ENCODE measurements at places on chromosomes 12 and 14.

DNA sequence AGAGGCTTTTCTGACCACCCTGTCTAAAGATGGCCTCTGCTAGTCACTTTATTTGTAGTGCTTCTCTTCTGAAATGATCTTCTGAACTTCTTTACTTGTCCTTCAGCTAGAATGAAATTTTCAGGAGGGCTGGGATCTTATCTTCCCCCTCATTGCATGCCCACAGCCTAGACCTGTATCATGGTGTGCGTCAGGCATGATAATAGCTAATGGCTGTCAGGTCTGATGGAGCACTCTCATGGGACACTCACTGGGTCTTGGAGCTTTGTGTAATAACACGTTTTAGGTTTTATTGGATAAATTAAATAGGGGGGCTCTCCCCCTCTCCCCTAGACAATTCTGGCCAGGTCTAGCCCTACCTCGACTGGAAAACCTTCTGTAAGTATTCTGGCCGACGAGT lies 97.1 kb upstream of the NRXN3 start:
- DNase-seq, result no peak

DNA sequence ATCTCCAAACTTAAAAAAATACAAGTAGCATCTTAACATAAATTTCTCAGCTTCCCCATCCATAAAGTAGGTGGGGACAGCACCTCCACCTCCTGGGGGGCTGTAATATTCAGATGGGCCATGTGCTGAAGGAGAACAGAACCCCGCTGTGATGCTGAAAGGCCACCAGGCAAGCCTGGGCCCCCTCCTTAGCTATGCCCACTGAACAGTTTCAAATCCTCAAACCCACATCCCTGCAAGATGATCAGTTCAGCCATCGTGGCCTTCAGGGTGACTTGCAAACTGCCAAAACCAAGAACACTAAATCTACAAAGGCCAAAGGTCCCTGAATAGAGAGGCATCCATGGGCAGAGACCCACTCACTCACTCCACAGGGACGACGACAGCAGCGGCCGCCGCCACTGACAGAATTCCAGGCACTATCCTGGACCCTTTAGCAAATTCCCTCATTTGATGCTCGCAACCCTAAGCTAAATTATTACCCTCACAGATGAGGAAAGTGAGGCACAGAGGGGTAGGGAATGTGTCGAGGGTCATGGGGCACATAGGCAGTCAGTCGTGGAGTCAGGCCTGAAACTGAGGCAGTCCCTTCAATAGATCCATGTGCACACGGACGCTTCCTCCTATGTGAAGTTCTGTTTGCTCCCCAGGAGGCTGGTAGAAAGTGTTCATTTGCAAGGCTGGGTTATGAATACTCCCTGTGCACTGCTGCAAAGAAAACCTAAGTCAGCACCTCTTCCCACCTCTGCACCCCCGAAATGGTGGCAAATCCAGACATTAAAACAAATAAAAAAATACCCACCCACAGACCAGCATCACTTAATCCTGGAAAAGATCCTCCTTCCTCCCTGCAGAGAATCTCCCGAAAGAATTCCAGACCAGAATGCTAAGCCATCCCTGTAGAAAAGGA lies 5.9 kb downstream of the ITPK1 start:
- no peak for DNase-seq

- DNase-seq, result no peak
These were observed 389.0 kb upstream of the RPL10L start for GRCh38 chr14:47040550-47040949.

DNA sequence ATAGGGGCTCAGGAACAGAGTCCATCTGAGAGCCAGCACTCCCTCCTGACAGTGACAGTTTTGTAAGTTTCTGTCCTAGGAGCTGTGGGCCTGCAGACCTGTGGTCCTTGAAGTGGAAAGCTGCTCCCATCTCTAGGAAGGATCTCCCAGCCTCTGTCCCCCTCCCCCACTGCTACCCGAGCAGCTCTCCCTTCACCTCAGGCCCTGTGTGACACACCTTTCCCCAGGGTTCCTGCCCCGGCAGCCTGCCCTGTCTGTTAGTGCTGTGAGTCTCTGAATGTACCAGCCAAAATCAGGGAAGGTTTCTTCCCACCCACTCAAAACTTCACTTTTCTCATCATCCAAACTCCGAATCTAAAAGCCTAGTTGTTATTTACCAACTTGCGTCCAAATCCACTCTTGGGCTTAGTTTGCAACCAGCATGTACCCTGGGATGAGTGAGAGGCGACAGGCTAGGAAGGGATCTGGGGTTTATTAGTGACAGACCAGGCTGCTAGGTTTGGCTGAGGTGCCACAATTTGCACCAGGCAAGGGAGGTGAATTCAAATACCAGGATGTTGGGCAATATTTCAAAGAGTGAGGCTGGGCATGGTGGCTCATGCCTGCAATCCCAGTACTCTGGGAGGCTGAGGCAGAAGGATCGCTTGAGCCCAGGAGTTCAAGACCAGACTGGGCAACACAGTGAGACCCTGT lies 39.9 kb downstream of the NINJ2 start:
- no peak for DNase-seq

DNA sequence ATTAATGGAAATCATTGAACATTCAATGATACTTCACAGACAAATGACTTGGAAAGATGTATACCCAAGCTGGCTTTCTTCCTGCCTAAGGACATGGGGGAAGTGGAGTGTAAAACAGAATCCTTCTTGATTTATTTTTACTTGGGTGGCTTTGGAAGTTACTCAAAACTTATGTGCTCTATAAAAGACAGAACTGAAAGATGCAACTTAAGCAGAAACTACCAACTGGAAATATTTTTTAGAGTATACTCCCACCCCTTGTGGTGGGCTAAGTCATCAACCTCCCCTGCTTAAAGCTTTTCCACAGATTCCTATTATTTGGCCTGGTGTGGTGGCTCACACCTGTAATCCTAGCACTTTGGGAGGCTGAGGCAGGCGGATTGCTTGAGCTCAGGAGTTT lies 126.0 kb upstream of the ATP2B1 start:
- DNase-seq, result no peak

DNA sequence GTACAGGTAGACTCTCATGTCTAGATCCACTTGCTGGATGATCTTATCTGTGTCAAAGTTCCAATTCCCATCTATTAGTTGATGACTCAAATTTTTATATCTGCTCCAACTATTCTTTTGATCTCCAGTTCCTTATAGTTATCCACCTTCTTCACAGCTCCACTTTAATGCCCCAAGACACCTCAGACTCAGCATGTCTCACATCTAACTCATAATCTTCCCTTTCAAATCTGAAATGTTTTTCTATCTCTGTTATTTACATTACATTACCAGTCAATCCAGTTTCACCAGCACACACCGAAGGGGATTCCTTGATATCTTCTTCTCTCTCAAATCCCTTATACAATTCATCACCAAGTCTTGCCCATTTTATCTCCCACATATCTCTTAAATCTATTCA lies 3.7 kb upstream of the METAP2 start:
- no peak for DNase-seq

DNA sequence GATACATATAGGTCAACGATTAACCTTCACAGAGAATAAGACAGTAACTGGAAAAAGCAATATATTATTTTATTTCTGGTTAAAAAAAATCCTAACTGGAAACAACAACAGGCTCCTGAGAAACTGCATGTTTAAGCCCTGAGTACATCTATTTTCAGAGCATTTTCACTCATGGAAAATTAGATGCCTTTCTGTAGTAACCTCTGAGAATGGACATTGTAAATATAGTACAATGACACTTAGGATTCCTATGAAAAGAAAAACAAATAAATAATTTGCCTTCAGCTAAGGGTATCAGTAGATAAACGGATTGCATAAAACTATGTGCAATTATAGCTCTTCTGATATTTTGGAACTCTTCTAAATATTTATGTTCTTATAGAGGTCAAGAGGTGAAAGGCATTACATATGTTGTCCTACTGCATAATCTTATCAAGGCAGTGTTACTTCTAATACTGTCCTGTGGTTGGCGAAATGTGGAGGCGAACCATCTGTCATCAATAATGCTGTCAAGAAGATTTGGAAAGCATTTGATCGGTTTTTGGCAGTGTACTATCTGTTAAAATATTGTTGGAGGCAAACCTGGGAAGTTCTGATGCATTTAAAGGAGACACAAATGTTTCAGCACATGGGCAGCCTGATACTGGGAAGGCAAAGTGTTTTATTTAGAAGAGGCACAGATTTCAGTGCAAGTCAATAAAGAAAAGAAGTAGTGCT lies 381.8 kb downstream of the BTG1 start:
- no peak for DNase-seq

GRCh38 chr12:110590806-110591326 lies 7.7 kb upstream of the PPTC7 start:
- DNase-seq, result no peak

GRCh38 chr14:33636716-33637115 lies 314.2 kb downstream of the EGLN3 start:
- no peak for DNase-seq

GRCh38 chr14:92266216-92266615 lies 56.7 kb upstream of the SLC24A4 start:
- no peak for DNase-seq

DNA sequence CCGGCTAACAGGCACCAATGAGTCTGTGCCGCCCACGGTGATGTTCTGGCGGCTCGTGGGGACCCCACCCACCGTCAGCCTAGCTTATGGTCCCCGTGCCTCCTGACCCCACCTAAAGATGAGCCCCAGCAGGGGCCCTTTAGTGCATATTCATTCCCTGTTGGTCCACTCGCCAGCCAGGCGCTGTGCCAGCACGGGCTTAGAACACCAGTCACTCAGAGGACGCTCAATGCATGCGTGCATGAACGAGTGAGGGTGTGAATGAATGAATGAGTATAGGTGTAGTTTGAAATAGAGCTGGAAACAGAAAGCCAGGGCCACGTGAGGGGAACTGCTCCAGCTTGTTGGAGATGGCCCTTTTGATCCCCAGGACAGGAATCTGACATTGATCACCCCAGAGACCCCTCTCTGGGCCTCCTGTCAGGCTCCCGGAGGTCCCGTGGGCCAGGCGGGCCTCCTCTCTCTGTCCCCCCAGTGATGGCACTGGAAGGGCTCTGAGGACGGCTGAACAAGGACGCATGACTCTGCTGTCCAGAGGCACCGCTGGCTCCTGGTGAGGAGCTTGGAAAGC lies 193.9 kb upstream of the C14orf180 start:
- no peak for DNase-seq

- peak; percentile 78 for DNase-seq
These were observed 2.4 kb downstream of the SINHCAF start for GRCh38 chr12:31323391-31324115.

DNA sequence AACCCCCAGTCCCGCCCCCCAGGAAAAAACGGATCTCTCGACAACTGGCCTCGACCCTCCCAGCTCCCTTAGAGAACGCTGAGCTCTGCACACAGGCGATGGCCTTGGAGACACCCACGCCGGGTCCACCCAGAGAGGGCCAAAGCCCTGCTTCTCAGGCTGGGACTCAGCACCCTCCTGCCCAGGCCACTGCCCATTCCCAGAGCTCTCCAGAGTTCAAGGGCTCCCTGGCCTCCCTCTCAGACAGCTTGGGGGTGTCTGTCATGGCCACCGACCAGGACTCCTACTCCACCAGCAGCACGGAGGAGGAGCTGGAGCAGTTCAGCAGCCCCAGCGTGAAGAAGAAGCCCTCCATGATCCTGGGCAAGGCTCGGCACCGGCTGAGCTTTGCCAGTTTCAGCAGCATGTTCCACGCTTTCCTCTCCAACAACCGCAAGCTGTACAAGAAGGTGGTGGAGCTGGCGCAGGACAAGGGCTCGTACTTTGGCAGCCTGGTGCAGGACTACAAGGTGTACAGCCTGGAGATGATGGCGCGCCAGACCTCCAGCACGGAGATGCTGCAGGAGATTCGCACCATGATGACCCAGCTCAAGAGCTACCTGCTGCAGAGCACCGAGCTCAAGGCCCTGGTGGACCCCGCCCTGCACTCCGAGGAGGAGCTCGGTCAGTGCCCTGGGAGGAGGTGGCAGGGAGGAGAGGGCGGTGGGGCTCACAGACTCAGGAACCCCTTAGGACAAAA lies 95.8 kb downstream of the LGMN start:
- peak; percentile 52 for DNase-seq

- DNase-seq, result no peak
These were observed 120.4 kb upstream of the ATF7IP start for GRCh38 chr12:14244876-14245669.

DNA sequence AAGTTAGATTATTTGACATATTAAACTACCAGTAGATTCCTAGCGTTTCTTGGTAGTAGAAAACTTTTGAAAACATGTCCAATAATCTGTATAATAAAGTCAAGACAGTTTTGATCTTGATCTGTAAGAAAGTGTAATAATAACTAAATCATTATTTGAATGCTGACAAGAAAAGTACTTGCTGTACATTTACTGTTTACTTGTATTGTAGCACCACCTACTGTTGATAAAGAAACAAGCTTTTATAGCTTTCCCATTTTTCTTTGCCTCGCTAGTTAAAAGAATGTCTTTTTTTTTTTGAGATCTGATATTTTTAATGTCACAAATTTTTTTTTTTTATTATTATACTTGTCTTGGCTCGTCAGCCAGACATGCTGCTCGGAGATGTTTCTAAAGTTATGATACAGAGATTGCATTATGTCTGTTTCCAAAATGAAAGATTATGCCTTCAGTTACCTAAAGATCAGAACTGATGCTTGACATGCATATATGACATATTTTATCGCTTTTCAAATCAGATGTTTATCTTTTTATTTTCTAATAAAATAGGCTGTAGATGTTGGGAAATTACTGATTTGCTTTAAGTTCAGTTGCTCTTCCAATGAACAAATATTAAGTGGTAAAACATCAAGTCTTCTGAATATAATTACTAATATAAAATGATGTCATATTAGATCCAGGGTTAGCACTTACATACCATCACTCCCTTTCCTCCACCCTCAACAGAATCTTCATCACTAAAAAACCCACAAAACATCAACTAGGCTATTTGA lies 140.5 kb downstream of the AKAP6 start:
- no peak for DNase-seq

- no peak for DNase-seq
These were observed 1.9 kb downstream of the FZD10 start for GRCh38 chr12:130164216-130164542.

- DNase-seq, result no peak
These were observed 168.6 kb downstream of the TMTC3 start for GRCh38 chr12:88310666-88311065.

DNA sequence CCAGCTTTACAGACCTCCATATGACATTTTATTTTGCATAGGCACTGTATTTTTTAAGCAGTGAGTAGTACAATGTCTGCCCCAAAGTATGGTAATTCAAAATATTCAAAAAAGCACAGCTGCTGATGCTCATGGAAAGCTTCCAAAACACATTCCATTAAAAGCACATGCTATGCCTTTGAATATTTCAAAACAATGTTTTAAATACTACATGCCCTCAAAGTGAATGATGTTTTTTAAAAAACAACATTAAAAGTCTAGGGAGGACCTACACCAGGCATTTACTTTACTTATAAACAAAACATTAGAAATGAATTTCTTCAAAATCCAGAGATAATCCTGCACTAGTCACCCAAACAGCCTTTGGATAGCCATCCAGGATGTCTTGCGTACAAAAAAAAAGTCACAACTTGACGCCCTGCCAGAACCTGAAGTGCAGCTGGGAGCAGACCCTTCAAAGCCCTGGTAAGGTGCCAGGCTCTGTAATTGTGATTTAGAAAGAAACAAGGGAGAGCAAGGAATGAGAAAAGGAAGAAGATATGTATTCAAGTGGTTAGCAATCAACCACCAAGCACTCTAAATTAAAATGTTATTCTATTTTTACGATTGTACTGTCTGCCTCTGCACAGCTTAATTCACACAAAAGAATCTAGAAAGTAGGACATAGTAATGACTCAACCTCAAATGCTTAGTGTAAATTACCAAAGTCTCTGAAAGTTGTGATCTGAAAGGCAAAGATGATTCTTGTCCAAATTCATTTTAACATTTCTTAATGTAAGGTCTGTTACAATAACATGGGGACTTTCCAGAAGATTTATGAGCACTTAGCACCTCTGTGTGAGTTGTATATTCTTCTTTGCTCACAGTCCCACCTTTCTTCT lies 31.9 kb downstream of the CEP83 start:
- no peak for DNase-seq
